ENCODE measurements at places on chromosomes 1 and 21. TPM values are rescaled to one million over a fixed set of nuclear protein-coding genes. Genes with fewer than 3 reads are reported as not detected.

MYOG gene
- total RNA-seq, result not detected

INSRR gene
- not detected for total RNA-seq

TNFRSF18 gene
- not detected for total RNA-seq

AADACL3 gene
- total RNA-seq, result not detected

DTL gene
- 22.6 TPM for total RNA-seq

FCER1G gene
- total RNA-seq, result not detected

SIPA1L2 gene
- total RNA-seq, result 9.0 TPM

TMEM234 gene
- 9.1 TPM for total RNA-seq

OMA1 gene
- 7.5 TPM for total RNA-seq

ATAD3C gene
- total RNA-seq, result not detected

TMEM240 gene
- 0.43 TPM for total RNA-seq

DNAJC28 gene
- 0.10 TPM for total RNA-seq

ASPM gene
- 21.9 TPM for total RNA-seq

LRRC52 gene
- total RNA-seq, result not detected

SLC44A3 gene
- total RNA-seq, result 2.1 TPM

SWT1 gene
- total RNA-seq, result 1.6 TPM

CENPF gene
- total RNA-seq, result 111 TPM

AUNIP gene
- total RNA-seq, result 6.2 TPM

AKR7A3 gene
- total RNA-seq, result 0.16 TPM

AIRE gene
- total RNA-seq, result not detected

TSPAN2 gene
- 1.2 TPM for total RNA-seq

FCRL3 gene
- total RNA-seq, result not detected

ELAPOR1 gene
- total RNA-seq, result 0.61 TPM

LAMC2 gene
- total RNA-seq, result 29.6 TPM

LRRC8B gene
- 5.1 TPM for total RNA-seq

CA6 gene
- not detected for total RNA-seq

C1orf116 gene
- 2.6 TPM for total RNA-seq

CFHR1 gene
- total RNA-seq, result not detected

NUDT4B gene
- not detected for total RNA-seq

BCAN gene
- 0.08 TPM for total RNA-seq

TTC34 gene
- 0.03 TPM for total RNA-seq

COL6A1 gene
- total RNA-seq, result 20.7 TPM

PLA2G4A gene
- 12.5 TPM for total RNA-seq

TFAP2E gene
- 0.56 TPM for total RNA-seq

CHAF1B gene
- 11.1 TPM for total RNA-seq

HOOK1 gene
- 0.24 TPM for total RNA-seq

OLIG2 gene
- not detected for total RNA-seq
